ENCODE measurements at places on chromosomes 2 and 18.

DNA sequence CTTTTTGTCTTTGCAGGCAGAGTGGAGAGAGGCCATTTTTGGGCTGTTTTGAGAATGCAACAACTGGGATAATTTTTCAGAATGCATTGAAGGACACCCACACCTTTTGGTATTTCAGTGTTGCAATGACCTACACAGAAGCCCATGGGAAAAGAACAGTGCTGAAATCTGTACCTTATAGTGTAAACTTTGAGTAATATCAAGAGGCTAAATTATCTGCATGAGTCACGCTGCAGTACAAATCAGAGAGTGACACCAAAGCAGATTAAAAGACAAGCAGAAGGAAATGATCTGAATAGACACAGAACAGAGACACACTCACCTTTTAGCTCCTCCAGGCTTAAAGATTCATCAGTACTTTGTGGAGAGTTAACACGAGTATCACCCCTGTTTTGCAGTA lies 265.3 kb downstream of the PAX3 start:
- DNase-seq: no peak

- no peak for DNase-seq
Observed at GRCh38 chr2:171923206-171923605, 945 bp downstream of the HAT1 start.

DNA sequence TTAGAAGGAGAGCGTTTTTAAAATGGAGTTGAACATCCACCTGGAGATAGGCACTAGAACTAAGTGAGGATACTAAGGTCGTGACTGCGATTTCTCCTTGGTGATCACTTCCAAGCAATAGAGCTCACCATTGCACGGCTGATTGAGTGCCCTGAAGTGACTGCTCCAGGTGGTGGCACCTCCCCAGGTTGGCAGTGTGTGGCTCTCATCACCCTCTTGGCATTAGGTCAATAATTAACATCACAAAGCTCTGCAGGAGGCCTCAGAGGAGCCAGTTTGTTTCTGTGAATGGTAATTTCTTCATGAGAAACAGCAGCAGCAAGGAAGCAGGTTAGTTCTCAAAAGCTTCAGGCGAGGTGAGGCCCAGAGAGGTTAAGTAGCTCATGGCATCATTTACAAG lies 259.6 kb downstream of the CLIP4 start:
- no peak for DNase-seq

GRCh38 chr2:237383991-237384671 lies 29.8 kb downstream of the COL6A3 start:
- no peak for DNase-seq

GRCh38 chr2:233566141-233566956 lies at the start of gene USP40:
TSS of gene USP40 (minus strand) at chr2:233566782. CDS start at chr2:233565554, 1,228 bp downstream.
- DNase-seq: peak; percentile 9

DNA sequence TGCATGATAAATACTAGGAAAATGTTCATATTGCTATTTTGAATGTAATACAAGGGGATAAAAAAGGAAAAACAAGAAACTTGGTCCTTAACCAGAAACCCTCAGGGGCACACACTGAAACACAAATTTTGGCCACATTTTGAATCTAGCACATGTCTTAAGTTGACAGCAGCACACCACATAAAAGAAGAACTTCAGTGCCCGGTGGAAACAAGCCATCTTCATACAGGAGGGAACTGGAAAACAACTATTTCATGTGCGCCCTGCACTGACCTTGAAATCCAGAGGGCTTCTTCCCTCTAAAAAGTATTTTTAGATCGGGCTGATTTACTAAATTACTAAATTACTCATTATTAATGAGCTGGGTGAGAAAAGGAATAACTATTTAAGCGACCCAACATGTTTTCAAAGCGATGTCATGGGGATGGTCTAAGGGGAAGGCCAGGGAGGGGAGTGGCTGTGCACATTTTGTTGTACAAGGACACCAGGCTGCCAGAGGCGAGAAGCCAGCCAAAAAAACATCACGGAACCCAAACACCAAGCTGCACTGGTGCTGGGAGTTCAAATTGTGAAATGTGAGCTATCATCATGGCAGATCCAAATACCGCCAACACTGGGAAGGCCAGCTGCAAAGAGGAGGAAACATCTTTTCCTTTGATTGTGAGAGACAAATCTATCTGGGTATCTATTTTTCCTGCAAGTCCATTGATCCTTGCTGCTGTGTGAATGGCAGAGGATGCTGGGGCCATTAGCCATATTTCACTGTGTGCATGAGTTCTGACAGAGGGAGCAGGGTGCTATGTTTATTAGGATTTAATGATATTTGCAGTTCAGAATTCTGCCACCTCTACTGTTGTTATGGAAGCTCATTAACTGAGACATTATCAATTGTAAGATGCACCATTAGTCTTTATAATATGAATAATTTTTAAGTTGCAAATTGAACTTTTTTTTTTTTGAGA lies 150.7 kb upstream of the LMAN1 start:
- DNase-seq: no peak

GRCh38 chr2:237324405-237324831 lies 89.5 kb downstream of the COL6A3 start:
- DNase-seq: no peak

DNA sequence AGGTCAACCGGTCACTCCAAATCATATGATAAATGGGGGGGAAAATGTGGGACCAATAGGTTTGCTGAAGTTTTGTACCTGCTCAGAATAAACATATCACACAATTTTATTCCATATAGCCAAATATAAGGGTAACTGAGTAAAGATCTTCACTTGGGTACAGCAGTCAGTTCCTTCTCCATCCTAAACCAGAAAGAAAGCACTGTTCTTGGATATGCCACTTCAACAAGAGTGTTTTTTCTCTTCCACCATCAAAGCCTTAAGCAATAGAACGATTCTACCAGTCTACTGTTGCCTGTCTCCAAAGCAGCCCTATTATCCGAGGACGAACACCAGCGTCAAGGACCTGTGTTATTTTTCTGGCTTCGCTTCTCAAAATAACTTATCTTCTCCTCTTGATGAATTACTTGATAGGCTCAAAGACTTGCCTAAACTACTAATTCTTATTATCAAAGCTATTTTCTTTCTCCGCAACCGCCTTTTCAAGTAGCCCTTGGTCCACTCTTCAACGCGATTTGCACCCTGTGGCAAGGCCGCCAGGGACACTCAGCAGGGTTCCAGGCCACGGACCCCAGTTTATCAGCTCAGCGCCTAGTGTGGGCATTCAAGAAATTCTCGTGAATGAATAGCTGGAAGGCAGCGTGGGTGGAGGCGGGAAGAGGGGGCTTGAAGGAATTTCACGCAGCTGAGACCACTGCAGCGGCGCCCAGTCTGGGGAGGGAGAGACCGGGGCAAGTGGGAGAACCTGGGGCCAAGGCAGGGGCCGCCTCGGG lies 646 bp downstream of the ALS2 start:
- no peak for DNase-seq

DNA sequence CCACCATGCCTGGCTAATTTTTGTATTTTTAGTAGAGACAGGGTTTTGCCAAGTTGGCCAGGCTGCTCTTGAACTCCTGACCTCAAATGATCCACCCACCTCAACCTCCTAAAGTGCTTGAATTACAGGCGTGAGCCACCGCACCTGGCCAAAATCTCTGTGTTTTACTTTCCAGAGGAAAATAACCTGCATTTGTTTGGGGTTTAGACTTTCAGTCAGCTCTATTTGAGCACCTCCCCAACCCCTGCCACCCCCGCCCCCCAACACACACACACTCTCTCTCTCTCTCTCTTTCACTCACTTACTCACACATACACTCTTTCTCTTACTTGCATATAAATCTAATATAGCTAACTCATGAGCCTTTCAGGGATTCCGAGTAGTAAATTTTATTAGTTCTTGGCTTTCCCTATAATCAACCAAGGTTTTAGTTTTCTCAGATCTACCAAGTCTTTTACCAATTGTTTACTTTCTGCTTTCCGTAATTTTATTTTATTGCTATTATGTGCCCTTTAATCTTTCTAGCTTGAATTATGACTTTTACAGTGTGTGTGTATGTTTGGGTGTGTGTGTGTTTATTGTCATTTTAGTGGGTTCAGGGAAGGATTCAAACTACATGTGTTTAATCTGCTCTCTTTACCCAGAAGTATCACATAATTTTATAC lies 24.5 kb downstream of the MFSD6 start:
- no peak for DNase-seq

GRCh38 chr2:102295566-102295965 lies 15.8 kb upstream of the IL1RL1 start:
- no peak for DNase-seq

GRCh38 chr18:60163622-60164021 lies 209.0 kb downstream of the MC4R start:
- no peak for DNase-seq

DNA sequence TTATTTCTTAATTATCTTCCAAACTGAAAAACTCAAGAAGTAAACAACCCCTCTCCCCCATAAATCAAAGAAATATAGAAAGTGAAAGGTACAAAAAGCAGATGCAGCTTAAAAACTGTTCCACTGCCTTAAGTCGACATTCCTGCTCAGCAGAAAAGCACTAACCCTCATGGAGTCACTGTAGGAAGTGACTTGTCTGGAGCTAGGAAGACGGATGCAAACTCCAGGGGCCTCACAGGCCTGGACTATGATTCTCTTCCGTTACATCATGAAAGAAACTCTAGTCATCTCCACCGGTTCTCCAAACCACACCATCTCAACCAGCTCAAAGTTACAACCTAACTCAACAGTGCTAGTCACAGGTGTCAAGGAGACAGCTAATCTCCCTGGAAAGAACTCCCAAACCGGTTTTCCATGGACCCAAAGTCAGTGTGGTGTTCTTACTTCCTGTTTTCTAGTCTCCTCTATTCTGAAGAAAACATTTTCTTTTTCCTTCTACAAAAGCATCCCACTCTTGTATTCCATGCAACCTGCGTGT lies 128.4 kb downstream of the PIEZO2 start:
- no peak for DNase-seq

Measured in activated naive CD4-positive, alpha-beta T cell (primary cell).